ENCODE measurements at places on chromosomes 6 and 20. TPM values are rescaled to one million over a fixed set of nuclear protein-coding genes. Genes with fewer than 3 reads are reported as not detected.

Gene IGF2R
- total RNA-seq, result 173 TPM

Gene MED23
- 28.3 TPM for total RNA-seq

Gene LAMA4
- total RNA-seq, result 2.0 TPM

Gene RPL10A
- 818 TPM for total RNA-seq

Gene LATS1
- 25.6 TPM for total RNA-seq

Gene KCNQ5
- total RNA-seq, result 0.43 TPM

Gene ZC2HC1B
- total RNA-seq, result not detected

Gene FOXA2
- total RNA-seq, result not detected

Gene OR2B3
- not detected for total RNA-seq

Gene MAP1LC3A
- 52.3 TPM for total RNA-seq

Gene LST1
- not detected for total RNA-seq

Gene TJAP1
- 28.3 TPM for total RNA-seq

Gene OARD1
- total RNA-seq, result 10.6 TPM

GRCh38 chr6:12111363-12111670 lies 99.2 kb downstream of the HIVEP1 start:
- H3K36me3 ChIP-seq, result peaks cover 3% of the 10 kb centered on the region
- no peak overlapping the region for H3K4me3 ChIP-seq
- peaks cover 17% of the 10 kb centered on the region for H3K4me1 ChIP-seq
- no peak overlapping the region for H3K27ac ChIP-seq
- DNase-seq, result no peak

DNA sequence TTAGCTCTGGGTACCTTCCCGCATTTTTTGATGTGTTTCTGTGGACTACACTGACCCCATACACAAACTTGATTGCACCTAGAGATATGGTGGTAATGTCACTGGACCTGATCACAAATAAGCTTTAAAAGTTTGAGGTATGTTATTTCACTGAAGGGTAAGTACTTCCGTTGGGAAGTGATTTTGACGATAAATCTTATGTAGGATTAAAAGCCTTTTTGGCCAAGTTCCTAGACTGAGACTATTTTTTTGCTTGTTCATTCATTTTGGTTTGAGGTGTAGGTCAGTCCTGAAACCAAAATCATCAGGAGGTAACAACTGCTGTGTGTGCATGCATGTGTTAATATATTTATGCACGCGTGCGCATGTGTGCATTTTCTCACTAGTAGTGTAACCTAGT lies 336.3 kb downstream of the TFAP2A start:
- no peaks in the 10 kb centered on the region for H3K4me1 ChIP-seq
- H3K36me3 ChIP-seq, result no peaks in the 10 kb centered on the region
- DNase-seq, result no peak
- no peak overlapping the region for H3K4me3 ChIP-seq
- H3K27ac ChIP-seq, result no peak overlapping the region

DNA sequence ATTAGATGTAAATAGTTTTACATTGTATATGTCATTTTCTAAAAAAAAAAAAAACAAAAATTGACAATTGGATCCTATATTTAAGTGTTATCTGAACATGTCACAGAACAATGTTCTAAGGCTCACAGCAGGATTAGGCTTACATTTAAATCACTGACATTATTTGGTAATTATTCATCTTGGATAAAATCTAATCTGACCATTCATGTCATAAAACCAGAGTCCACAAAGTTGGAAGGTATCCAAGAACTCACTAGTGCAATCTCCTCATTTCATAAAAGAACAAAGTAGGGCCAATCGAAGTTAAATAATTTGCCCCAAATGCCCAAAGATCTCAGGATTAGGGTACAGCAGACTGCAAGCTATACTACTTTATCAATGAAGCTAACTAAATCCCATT lies 73.0 kb downstream of the PDSS2 start:
- H3K36me3 ChIP-seq, result no peaks in the 10 kb centered on the region
- H3K4me1 ChIP-seq, result no peaks in the 10 kb centered on the region
- H3K27me3 ChIP-seq, result no peaks in the 10 kb centered on the region
- H3K4me3 ChIP-seq, result no peak overlapping the region

GRCh38 chr20:63475209-63475608 lies 2.8 kb upstream of the KCNQ2 start:
- H3K27me3 ChIP-seq, result peaks cover 33% of the 10 kb centered on the region
- no peak overlapping the region for H3K27ac ChIP-seq

- H3K27me3 ChIP-seq, result peaks cover 3% of the 10 kb centered on the region
- H3K36me3 ChIP-seq, result no peaks in the 10 kb centered on the region
- H3K27ac ChIP-seq, result no peak overlapping the region
- no peaks in the 10 kb centered on the region for H3K4me1 ChIP-seq
- no peak overlapping the region for H3K4me3 ChIP-seq
Measured at GRCh38 chr20:13322198-13322597, 101.1 kb downstream of the ISM1 start.

- H3K27me3 ChIP-seq, result no peaks in the 10 kb centered on the region
- H3K36me3 ChIP-seq, result no peaks in the 10 kb centered on the region
- H3K4me3 ChIP-seq, result no peak overlapping the region
- DNase-seq, result peak; percentile 36
Measured at GRCh38 chr6:142356201-142356883, 54.5 kb downstream of the ADGRG6 start.

GRCh38 chr6:110622912-110623578 lies 146.6 kb upstream of the SLC22A16 start:
- no peaks in the 10 kb centered on the region for H3K27me3 ChIP-seq
- peaks cover 4% of the 10 kb centered on the region for H3K4me1 ChIP-seq
- DNase-seq, result no peak
- no peaks in the 10 kb centered on the region for H3K36me3 ChIP-seq
- no peak overlapping the region for H3K27ac ChIP-seq

- H3K4me1 ChIP-seq, result peaks cover 25% of the 10 kb centered on the region
- H3K27ac ChIP-seq, result peak overlapping the region; percentile 5
- no peaks in the 10 kb centered on the region for H3K27me3 ChIP-seq
Measured at GRCh38 chr20:56443654-56444540, 24.5 kb upstream of the RTF2 start.

DNA sequence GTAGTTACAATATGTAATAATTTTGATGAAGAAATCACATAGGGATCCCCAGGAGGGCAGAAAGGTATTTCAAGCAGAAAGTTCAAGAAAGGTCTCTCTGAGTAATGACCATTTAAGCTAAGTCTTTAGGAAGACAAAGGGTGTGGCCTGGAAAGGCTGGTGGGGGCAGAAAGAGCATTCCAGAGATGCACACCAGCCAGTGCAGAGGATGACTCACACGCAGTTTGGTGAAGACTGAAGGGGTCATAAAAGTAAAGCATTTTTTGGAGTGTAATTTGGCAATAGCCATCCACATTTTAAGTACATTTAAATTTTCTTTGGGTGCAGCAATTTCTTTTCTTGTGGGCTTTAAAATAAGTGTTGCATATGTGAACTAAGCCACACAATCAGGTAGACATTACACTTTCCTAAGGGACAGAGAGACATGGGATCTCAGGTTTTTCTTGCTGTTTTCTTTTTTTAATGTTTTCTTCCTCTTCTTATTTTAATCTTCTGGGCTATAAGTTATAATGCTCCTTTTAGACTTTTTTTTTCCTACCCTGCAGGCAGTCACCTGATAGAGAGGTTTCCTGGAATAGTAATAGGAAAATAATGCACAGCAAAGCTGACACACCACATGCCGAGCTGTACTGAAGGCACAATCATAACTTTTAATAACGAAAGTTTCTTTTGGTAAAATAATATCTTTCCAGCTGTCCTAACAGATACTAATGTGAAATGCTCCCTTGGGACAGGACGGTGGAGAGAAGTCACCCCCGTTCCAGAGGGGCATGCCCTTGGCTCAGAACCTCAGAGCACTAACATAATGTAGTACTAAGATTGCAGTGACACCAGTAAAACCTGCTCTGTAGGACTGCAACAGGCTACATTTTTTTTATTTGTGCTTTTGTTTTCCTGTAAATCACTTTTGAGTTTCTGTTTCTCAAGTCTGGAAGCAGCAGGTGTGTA lies 49.6 kb upstream of the PTPRK start:
- no peaks in the 10 kb centered on the region for H3K36me3 ChIP-seq
- peak overlapping the region; percentile 52 for H3K27ac ChIP-seq
- no peaks in the 10 kb centered on the region for H3K27me3 ChIP-seq
- H3K4me1 ChIP-seq, result peaks cover 22% of the 10 kb centered on the region

GRCh38 chr6:153325661-153326060 lies 194.6 kb upstream of the RGS17 start:
- H3K36me3 ChIP-seq, result no peaks in the 10 kb centered on the region
- H3K4me3 ChIP-seq, result no peak overlapping the region

GRCh38 chr20:50085481-50086365 lies 27.2 kb downstream of the UBE2V1 start:
- peak overlapping the region; percentile 29 for H3K27ac ChIP-seq
- H3K27me3 ChIP-seq, result no peaks in the 10 kb centered on the region
- peaks cover 30% of the 10 kb centered on the region for H3K36me3 ChIP-seq
- DNase-seq, result peak; percentile 42

DNA sequence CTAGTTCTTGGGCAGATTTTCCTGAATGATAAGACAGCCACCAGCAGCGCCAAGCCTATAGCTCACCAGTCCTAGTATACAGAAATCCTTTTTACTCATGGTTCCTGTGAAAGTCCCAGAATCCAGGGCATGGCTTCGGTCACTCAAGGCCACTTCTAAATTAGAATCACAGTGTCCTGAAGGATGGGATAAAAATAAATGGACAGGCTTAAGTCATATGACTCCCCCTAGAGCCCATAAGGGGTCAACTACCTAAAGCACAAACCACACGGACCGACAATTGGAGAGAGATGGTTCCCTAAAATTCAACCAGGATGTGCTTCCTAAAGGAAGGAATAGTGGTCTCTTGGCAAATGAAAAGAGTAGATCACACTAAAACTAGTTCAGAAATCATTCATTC lies 404.1 kb upstream of the PLCB4 start:
- no peak overlapping the region for H3K4me3 ChIP-seq
- DNase-seq, result no peak
- H3K36me3 ChIP-seq, result no peaks in the 10 kb centered on the region

GRCh38 chr20:60482221-60483008 lies 524.2 kb downstream of the CDH26 start:
- no peaks in the 10 kb centered on the region for H3K4me1 ChIP-seq
- no peaks in the 10 kb centered on the region for H3K27me3 ChIP-seq
- H3K36me3 ChIP-seq, result no peaks in the 10 kb centered on the region
- H3K27ac ChIP-seq, result no peak overlapping the region
- DNase-seq, result no peak
- no peak overlapping the region for H3K4me3 ChIP-seq

DNA sequence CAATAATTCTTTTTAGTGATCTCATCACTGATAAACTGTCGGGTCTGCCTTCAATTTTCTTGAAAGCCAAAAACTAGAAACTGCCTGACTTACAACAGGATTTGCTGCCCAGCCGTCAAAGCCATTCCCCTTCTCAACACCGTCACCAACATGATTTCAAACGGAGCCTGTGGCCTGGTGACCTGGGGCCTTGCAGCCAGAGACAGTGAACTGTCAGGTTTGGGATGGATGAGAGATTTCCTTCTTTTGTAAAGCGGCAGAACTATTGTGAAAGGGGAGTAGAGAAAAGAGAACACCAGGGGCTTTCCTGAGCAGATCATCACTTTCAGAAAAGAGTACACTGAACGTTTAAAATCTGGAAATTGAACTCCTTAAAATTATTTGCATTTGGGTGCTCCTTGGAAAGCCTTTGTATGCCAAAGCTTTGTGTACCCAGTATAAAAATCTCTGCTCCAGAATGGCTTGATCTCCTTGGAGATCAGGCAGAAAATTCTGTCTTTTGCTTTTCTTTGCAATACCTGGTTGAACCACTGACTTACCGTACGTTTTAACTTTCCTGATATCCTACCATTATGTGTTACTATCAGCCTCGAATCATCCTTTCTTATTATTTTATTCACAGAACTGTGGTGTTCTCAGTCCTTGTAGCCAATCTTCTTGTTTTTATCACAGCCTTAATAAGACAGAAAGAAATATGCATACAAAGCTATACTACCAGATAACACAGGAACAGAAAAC lies 125.2 kb downstream of the PACRG start:
- no peaks in the 10 kb centered on the region for H3K36me3 ChIP-seq
- no peaks in the 10 kb centered on the region for H3K27me3 ChIP-seq
- no peak overlapping the region for H3K27ac ChIP-seq

DNA sequence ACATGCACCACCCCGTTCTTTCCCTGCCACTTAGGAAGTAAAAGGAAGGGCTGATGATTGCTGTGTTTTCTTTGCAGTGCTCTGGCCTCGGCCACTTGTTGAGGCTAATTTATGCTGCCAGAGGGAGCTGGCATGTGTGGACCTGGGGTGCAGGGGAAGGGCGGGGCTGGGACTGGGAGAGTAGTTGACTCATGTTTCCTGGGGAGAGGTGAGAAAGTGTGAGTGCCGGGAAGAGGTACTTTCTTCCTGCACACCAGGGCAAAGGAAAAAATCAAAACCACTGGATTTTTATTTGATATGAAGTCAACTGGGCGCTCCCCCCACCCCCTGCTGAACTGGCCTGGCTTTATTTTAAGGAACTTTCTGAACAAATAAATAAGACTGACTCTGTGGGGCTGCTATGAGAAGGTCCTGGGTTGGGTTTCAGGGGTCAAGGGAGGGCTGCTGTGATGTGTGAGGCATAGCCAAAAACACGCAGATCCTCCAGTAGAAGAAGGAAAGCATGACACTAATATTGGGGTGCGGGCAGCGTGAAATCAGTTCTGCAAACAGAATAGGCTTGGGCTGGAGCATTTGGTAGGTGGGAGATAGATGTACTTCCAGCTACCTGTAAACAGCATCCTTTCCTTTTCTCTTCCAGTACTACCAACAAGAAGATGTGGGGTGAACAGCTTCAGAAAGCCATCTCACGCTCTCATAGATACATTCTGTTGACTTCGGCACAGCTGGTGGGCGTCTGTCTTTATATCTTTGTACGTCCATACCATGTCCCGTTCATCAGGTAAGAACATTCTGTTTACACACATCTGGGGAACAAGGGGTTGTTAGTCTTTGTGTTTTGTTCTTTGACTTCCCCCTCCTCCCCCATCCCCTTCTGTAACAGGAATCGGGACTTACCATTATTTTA lies 87.5 kb downstream of the SYNJ2 start:
- peak overlapping the region; percentile 20 for H3K4me3 ChIP-seq
- H3K36me3 ChIP-seq, result peaks cover 59% of the 10 kb centered on the region
- H3K27me3 ChIP-seq, result no peaks in the 10 kb centered on the region
- peak; percentile 68 for DNase-seq

Measured in astrocyte (in vitro differentiated cells and primary cell).